Stimulated activated CD8-positive, alpha-beta memory T cell treated with anti-CD3 and anti-CD28 coated beads, Interleukin-4, amount 100 ng/mL, for 24 hours (primary cell): ENCODE measurements at places on chromosomes 3 and 15.

GRCh38 chr3:193046371-193046770 is 128.7 kb upstream of the MB21D2 start:
- DNase-seq = no peak

DNA sequence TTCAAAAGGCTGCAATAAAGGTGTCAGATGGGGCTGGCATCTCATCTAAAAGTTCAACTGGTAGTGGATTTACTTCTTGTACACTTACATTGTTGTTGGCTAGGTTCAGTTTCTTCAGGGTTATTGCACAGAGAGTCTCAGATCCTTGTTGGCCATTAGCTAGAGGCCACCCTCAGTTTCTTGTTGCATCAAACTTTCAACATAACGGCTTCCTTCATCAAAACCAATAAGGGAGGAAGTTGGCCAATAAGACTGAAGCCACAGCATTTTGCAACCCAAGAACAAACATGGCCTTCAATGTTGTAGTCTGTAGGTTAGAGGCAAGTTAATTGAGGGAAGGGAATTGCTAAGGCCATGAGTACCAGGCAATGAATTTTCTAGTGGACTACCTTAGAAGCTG is 218.0 kb downstream of the ZBBX start:
- DNase-seq = no peak

DNA sequence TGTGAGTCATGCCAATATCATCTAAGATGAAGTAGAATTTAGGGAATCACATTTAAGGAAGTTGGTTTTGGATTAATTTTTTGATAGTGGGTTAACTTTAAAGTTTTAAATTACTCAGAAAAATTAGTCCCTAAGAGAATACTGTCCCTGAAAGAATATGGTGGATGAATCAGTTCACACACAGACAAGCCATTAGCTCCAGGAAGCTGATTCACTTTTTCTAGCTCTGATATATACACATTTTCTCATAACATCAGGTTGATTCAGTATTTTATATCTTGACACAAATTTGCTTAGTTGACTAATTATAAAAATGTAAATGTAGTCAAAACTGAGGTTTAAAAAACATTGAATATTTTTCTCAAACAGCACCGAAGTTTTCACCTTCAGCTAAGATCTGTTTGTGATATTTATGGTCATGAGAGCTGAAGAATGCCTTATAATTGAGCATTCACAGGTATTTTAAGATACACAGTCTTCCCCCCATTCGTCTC is 55.1 kb downstream of the MYH15 start:
- DNase-seq = no peak

DNA sequence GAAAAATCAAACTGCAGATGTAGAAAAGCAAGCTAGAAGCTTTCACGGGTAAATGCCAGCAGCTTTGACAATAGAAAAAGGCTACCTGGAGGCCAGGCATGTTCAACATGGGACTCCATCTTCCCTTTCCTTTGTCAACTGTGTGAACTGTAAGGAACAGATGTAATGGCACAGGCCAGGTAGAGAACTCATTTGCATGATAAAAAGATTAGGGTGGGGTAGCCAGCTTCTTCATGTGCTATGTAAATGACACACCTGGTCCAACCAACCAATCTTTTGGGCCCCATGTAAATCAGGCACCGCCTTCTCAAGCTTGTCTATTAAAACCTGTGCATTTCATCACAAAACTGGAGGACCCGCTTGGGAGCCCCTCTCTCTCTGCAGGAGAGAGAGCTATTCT is 686.5 kb upstream of the GOLIM4 start:
- DNase-seq = no peak

- DNase-seq = no peak
These were observed 9.3 kb downstream of the B2M start for GRCh38 chr15:44720460-44721176.

DNA sequence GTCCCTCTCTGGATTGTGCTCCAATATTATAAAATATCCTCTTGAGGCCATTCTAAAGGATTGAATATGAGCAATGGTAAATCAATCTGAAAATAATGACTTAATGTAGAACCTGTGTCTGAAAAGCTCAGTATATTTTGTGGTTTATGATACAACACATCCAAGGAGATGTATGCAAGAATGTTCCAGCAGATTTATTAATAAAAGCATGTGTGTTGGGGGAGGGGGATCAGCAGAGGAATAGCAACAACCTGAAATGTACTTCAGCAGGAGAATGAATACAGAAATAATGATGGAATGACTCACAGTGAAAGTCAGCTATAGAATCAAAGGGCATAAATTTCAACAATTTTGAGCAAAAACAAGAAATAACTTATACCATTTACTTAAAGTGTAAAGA is 56.7 kb upstream of the NUDT16 start:
- DNase-seq = no peak

GRCh38 chr3:172461530-172462138 is 13.4 kb upstream of the GHSR start:
- no peak for DNase-seq

DNA sequence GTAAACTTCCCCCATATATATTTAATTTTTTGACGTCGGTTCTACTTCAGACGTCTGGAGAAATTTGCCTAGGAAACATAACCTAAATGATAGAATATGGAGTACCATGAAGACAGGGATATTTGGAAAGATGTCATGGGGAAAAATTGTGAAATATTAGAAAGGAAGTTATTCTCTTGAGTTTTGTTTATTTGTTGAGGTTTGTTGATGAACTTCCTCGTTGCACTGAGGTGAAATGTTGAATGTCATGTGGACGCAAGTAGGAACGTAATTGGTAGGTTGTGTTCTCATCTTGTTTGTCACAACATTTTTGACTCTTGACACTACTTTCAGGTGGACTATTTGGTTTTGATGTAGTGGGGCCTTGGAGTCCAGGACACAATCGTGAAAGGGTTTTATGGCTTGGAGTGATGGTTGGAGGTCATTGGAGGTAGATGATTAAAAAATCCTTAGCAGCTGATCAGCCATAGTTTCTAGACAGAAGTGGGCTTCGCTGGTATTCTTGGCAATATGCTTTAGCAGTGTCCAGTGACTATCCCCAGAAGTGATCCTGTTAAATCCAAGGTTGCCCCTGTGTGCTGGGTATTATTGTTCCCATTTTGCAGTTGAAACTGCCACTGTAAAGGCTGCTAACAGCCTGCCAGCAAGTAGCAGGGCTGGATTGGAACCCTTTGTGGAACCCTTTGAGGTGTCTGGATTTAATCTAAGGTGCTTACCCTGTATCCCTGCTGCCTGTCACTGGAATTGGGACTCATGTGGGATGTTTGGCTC is 1.5 kb downstream of the ABHD5 start:
- no peak for DNase-seq

DNA sequence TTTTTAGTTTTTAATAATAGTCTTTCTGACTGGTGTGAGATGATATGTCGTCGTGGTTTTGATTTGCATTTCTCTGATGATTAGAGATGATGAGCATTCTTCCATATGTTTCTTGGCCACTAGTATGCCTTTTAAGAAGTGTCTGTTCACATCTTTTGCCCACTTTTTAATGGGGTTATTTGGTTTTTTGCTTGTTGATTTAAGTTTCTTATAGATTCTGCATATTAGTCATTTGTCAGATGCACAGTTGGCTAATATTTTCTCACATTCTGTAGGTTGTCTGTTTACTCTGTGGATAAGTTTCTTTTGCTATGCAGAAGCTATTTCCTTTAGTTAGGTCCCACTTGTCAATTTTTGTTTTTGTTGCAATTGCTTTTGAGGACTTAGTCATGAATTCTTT is 185.4 kb downstream of the SUCNR1 start:
- no peak for DNase-seq

GRCh38 chr3:149512073-149512782 is 37.7 kb downstream of the TM4SF4 start:
- DNase-seq = no peak

DNA sequence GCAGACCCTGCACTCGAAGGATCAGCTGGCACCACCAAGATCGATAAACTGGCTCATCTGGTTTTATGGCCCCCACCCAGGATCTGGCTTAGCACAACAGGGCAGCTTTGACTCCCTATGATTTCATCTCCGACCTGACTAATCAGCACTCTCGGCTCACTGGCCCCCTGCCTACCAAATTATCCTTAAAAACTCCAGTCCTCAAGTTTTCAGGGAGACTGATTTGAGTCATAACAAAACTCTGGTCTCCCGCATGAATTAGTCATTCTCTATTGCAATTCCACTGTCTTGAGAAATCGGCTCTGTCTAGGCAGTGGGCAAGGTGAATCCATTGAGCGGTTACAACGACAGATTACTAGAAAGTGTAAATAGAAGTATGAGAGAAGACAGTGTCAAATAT is 521.9 kb upstream of the RGMA start:
- no peak for DNase-seq

DNA sequence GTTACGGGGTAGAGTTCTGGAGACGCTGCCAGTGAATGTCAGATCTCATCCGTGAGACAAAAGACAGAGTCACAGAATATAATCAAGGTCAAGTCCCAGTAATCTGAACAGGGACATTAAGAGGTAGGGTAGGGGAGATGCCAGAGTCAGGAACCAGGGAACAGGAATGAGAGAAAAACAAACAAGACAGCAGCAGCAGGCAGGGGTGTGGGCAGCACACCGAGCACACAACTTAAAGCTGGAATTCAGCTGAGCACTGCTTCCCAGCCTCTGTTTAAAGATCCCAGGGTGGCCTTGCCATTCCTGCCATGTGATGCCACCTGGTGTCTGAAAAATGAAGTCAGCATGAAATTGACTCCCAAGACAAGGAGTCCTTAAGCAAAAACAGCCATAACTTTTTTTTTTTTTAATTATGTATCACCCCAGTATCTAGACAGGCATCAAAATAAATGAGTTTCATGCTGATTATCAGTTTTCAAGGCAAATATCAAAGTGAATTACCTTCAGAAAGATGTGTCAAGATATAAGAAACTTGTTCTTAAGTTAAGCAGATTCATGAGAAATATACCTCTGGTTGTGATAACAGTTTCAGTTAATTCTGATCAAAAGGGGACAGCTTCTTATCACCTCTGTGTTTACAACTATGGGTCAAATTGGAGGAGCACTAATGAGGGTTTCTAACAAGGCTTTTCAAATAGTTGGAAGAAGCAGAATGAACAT is 203.7 kb downstream of the SLC9A9 start:
- no peak for DNase-seq

DNA sequence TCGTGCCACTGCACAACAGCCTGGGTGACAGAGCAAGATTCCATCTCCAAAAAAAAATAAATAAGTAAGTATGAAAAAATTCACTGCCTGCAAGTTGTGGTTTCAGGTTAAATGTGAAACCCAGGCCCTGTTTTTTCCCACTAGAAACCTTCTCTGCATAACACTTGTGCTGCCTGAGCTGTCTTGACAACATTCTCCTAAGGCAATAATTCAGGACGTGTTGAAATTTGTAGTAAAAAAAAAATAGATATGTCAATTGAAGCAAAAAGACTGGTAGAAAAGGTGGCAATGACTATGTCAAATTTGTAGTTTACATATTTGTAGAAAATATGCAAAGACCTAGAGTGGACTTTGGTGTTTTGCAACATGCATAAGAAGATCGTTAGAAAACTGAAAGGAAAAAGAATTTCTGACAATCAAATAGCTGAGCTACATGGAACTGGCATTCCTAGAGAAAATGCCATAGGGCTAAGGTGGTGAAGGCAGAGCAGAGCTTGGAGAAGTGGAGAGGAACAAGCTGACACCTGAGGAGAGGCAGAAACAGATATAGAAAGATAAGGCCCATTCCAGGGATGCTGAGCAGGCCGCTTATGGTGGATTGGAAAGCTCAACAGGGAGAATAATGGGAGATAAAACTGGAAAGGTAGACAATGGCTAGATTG is 150.2 kb downstream of the PLCH1 start:
- DNase-seq = no peak

GRCh38 chr15:92021792-92022191 is 168.3 kb downstream of the SLCO3A1 start:
- DNase-seq = no peak

GRCh38 chr3:111735912-111736311 is 123.2 kb upstream of the PHLDB2 start:
- no peak for DNase-seq

GRCh38 chr3:66255865-66256264 is 35.1 kb downstream of the SLC25A26 start:
- no peak for DNase-seq

DNA sequence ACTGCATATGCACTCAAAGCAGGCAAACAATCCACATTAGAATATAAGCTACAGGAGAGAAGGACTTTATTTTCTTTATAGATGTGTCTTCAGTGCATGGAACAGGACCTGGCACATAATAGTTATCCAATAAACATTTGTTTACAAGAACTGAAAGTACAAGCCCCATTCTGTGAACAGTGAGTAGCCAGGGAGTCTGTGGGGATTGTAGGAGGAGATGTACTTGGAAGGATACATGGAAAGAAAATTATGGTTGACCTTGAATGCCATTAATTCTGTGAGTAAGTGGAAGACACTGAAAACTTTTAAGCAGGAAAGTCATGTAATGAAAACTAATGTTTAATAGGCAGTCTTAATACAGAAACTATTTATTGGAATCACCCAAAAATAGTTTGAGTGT is 28.3 kb downstream of the MASP1 start:
- no peak for DNase-seq
